ENCODE measurements at places on chromosomes 1 and 21. TPM values are rescaled to one million over a fixed set of nuclear protein-coding genes. Genes with fewer than 3 reads are reported as not detected.

LCK gene
- 0.89 TPM for polyA plus RNA-seq

- no peak for DNase-seq
Measured at GRCh38 chr1:232305050-232305449, 324.9 kb downstream of the SIPA1L2 start.

DNA sequence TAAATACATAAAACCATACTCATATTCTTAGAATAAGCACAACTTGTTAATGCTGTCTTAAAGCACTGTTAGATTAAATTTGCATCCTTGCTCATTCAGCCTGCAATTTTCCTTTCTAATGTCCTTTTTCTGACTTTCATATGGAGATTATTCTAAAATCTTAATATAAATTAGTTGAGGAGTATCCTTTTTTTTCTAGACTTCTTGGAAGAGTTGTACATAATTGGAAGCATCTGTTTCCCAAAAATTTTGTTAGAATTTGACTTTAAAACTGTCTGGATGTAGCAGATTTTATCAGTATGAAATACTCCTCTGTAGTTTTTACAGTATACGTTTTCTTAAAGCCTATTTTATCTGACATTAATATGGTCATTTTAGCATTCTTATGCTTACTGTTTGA, 9.7 kb downstream of the KIFAP3 start:
- DNase-seq, result no peak

- peak; percentile 82 for DNase-seq
Measured at GRCh38 chr1:55277377-55278130, 62.4 kb upstream of the USP24 start.

- peak; percentile 67 for DNase-seq
Measured at GRCh38 chr1:170663404-170664092, 383 bp upstream of the PRRX1 start.

DNA sequence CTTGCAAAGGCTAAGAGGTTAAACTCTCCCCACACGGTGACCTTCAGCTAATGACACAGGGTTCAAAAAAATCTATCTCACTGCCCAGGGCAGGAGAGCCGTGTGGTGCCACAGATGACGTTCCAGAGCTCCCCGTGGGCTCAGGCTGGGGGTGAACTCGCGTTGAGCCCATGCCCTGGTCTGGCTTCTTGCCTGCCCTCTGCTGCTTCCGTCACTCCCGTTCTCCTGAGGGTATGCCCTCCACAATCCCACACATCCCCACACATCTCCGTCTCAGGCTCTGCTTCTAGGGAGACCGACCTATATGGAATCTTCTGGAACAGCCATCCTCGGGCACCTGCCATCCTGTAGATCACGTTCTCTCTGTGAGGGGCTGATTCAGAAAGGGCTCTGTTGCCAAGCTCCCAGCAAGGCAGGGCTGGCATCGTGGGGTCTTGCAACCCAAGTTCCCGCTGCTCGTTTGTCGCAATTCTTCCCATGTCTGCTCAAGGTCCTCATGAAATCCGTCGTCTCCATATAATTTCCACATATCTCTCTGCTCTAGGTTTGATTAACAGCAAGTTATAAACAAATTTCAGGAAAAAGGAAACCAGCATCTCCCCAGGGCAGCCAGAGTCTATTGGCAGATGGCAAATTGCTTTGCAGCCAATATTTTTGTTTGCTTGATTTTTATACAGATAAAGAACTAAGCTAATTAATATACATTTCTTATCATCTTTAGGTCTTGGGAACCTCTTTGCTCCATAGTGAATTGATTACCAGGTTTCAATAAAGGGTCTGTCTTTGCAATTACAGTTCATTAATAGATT, 278.2 kb downstream of the PTPRU start:
- DNase-seq, result no peak

DNA sequence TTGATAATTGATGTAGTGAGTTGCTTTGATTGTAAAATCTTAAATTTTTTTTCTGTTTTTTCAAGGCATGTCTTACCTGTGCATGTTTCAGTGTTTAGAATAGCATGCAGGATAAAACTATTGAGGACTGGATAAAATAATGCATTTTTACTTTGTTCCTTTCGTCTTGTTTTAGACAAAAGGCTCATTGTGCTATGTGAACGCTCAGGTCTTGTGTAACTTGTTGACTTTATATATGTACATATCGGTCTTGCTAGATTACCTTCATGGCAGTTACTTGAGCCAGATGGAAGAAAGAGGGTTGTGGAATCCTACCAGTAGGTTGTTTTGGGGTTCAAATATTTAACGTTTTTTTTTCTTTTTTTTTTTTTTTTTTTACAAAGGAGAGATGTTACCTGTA, 7.0 kb downstream of the NFIA start:
- no peak for DNase-seq

GRCh38 chr1:116076831-116077230, 34.4 kb upstream of the MAB21L3 start:
- DNase-seq, result no peak

NR5A2 gene
- polyA plus RNA-seq, result 3.0 TPM

GRCh38 chr1:21290546-21290944, 282 bp upstream of the ECE1 start:
- DNase-seq, result no peak

DNA sequence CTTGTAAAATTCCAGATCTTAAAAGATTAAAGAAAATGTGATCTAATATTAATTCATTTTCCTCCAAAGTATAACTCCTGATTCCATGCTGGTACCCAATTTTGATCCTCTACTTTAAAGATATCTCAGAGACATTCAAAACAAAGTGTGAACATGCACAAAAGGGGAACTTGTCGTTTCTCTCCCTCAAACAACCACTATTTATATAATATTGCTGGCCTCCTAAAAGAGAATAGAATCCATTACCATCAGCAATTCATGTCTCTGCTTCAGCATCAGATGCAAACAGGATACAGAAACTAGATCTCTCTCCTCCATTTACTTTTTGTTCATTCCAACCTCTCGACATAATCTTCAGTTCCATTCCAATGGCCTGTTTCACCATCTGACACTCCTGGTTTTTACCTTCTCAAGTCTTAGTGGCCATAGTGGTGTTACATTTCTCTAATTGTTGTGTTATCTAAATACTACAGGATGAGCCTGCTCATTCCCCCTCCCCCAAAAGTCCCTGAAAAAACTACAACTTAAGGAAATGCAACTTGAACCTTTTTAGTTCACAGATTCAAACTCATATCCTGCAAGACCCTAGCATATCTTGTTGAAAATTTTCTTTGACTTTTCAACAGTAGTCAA, 4.1 kb downstream of the NRIP1 start:
- DNase-seq, result no peak

GRCh38 chr1:91036894-91037829, 15.3 kb upstream of the ZNF644 start:
- DNase-seq, result peak; percentile 64

- no peak for DNase-seq
Measured at GRCh38 chr1:66220477-66220876, 313.5 kb upstream of the SGIP1 start.

DNA sequence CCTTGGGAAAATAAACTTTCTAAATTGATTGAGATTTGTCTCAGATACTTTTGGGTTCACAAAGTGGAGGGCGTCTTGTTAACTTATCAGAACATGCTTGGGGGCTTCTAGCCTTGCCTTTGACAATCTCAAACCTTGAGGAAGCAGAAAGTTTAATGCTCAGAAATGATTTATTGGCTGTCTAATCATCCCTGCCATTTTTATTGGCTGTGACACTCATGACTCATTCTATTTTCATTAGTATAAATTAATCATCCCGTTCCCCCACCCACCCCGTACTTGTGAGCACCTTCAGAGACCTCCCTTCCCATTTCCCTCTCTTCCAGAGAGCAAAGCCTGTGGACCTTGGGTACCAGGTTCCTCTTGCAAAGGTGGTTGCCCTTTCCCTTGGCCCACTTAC, 87.1 kb downstream of the FGGY start:
- DNase-seq, result no peak
